Hematopoietic multipotent progenitor cell treated with erythropoietin and hydrocortisone succinate and interleukin-3 and kit ligand, for 6 days (in vitro differentiated cells): ENCODE measurements at places on chromosomes 1 and 21.

GRCh38 chr1:208369045-208369444, 124.9 kb upstream of the PLXNA2 start:
- peak; percentile 57 for DNase-seq

- no peak for DNase-seq
These were observed 763.3 kb upstream of the BRINP3 start for GRCh38 chr1:191240925-191241324.

DNA sequence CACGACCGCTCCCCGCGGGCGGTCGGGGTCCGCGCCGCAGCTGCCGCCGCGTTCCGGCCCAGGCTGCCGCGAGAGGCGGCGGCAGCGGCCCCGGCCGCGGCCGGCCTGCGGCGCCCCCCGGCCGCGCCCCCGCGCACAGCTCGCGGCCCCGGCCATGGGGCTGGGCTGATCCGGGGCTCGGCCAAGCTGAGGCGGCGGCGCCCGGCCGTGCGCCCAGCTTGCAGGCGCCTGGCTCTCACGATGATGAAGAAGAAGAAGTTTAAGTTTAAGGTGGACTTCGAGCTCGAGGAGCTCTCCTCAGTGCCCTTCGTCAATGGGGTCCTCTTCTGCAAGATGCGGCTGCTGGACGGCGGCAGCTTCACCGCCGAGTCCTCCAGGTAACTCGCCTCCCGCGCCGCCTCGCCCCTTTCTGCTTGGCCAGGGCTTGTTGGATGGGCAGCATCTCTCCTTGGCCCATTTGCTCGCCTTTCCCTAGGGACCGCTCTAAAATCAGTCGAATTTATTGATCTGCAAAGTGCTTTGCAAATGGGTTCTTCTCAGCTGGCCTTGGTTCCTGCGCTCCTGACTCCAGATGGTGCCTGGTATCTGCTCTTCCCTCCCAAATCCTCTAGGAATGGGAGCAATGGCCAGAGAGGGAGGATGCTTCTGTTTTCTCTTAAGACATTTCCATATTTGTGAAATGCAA, 431 bp downstream of the EEIG2 start:
- peak; percentile 47 for DNase-seq

DNA sequence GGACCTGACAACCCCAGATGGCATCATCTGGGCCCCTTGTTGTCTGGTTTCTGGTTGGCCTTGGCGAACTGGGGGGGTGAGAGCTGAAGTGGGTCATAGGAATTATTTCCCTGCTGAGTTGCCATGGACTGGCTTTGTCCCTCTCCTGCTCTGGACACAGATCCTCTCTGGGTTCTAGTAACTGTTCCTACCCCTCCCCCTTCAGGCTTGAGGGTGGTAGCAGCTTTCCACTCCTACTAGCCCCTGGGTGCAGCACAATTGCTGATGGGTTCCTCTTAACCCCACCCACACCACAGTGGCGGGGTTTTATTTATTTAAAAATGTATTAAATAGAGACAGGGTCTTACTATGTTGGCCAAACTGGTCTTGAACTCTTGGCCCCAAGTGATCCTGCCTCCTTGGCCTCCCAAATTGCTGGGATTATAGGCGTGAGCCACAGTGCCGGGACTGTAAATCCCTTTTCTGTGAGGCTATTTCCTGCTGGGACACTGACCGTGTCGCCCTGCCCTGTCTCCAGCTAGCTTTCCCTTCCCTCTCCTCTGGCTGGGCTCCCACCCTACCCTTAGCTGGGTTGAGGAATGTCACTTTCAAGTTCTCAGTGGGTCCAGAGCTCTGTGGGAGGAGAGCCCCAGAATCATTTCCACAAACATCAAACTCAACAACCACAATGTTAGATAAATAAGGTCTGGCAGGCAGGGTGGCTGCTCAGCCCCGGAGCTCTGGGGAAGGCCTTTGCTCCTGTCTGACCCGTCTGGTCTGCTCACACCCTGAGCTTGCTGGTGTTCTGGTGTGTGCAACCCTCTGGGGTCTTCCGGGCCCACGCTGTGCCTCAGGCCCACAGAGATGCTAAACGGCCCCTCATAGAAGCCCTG, 112.7 kb upstream of the WNT4 start:
- DNase-seq: no peak

GRCh38 chr1:64514197-64514765, 44.4 kb downstream of the CACHD1 start:
- DNase-seq: no peak

DNA sequence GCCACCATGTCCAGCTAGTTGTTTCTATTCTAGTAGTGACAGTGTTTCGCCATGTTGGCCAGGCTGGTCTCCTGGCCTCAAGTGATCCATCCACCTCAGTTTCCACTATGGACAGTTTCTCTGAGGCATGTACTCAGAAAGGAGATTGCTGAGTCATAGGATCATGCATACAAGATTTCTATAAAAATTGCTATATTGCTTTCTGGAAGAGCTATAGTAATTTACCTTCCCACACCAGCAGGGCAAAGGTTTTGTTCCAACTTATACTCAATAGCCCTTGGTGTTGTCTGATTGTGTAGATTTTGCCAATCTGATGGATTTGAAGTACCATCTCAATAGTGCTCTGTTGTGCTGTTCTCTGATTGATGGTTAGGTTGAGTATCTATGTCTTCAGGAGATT, 15.6 kb upstream of the ATP1A1 start:
- DNase-seq: no peak
